ENCODE measurements at places on chromosomes 3 and 15. TPM values are rescaled to one million over a fixed set of nuclear protein-coding genes. Genes with fewer than 3 reads are reported as not detected.

GRCh38 chr3:169528289-169528688, 135.2 kb downstream of the MECOM start:
- DNase-seq = no peak

- DNase-seq = no peak
These were observed 160.5 kb downstream of the THSD4 start for GRCh38 chr15:71275566-71276335.

DNA sequence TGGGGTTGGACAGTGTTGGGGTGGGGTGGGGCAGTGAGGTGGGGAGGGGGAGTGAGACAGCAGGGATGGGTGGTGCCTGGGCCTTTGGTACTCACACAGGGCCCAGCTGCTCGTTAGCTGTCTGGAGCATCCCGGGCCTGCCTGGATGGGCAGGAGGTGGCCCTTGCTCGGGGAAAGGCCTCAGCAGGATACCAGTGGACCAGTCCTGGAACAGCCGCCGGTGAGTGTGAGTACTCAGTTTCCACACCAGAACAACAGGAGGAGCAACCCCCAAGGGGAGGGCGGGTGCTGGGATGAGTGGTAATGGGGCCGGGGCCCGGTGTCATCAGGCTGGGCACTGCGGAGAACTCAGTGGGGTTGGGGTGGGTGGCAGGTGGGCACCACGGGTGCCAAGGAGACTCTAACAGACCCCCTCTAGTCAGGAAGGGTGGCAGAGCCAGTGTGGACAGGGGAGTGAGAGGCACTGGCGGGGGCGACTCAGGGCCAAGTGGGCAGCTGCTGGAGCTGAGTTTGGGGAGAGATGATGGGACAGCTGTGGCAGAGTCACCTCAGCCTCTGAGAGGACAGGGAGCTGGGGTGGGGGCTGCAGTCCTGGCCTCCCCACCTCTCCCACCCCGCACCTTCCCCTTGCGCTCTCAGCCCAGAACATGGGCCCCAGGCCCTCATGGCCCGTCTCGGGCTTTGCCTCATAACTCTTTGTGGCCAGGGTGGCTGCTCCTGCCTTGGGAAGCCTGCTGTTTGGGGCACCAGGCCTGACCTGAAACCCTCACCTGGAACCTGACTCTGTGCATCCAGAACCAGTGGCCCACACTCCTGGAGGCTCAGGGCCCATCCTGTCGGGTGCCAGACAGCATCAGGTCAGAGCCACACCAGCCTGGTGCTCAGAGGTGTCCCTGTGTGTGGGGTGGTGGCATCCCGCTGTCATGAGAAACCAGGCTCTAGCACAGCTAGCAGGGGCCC, 52.1 kb upstream of the PRR23E start:
- DNase-seq = no peak

- peak; percentile 35 for DNase-seq
These were observed 75.0 kb downstream of the FEM1B start for GRCh38 chr15:68352401-68353062.

- no peak for DNase-seq
These were observed 150.8 kb downstream of the ATP10A start for GRCh38 chr15:25712192-25712960.

DNA sequence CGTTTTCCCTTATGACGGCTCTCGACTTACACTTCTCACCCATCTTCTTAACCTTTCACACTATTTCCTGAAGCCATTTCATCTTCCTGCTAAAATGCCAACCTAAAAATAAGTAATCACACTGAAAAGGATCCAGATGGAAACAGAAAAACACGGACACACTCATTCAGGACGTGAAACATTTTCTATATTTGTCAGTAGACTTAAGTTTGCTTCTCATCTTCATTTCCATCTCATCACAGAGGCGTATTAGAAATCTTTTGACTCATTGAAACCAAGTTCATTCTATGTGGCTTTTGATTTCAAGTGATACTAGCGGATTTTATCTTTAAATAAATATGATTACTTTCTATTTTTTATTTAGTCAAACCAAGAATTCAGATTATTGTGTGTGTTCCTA, 27.4 kb upstream of the DLG1 start:
- DNase-seq = no peak

DNA sequence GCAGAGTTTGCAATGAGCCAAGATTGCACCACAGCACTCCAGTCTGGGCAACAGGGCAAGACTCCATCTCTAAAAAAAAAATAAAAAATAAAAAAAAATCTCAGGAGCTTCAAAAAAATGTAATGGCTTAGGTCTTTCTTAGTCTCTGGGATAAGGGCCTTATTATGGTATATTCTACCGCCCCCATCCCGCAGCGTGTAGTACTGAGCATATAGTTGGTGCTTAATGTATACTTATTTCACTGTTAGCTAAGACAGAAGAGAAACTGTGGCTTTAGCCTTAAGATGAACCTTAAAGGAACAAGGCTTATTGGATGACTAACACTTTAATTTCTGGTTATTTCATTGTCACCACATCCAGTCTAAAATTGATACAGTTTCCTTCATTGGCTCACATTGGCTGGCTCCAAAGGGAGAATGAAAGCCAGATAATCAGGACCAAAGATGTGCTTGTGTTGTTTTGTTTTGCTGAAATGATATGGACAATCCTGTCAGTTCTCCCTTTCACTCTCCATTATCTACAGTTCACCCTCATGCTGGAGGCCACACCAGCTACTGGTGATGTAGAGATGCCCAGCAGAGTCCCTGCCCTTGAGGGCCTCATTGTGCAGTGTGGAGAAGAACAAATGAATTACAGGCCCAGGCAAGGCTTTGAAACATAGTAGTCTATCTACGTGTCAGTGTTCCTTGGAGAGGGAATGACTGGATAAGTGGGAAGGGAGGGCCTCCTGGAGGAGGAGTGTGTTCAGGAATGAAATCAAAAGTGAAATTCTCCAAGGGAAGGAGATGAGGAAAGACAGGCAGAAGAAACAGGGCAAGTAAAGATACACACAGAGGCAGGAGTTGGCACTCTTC, 17.4 kb upstream of the RAF1 start:
- DNase-seq = no peak

DNA sequence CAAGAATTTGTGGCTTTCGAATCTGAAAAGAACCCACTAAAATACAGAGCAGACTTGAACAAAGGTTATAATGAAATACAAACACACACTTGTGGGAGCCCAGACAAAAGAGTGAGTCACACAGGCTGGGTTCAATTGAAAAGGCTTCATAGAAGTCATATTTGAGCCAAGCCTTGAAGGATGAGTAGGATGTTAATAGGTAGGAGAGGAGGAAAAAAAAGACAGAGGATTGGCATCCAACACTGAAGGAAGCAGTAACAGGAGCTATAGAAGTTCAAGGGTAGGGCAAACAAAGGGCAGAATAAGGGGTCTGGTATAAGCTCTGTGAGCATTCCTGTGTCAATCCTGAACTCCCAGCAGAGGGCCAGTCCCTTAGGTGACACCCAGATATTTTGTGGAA, 325.4 kb downstream of the FOXP1 start:
- no peak for DNase-seq

- DNase-seq = no peak
These were observed 96.0 kb upstream of the PPP2R3A start for GRCh38 chr3:135869439-135870105.

HIGD2B gene
- 0.27 TPM for total RNA-seq

PPM1L gene
- 13.2 TPM for total RNA-seq

FOXL2NB gene
- 0.93 TPM for total RNA-seq

C15orf62 gene
- total RNA-seq = 0.10 TPM

STARD9 gene
- total RNA-seq = 5.0 TPM

DAPK2 gene
- 4.8 TPM for total RNA-seq

LTK gene
- total RNA-seq = 9.2 TPM

UPK1B gene
- total RNA-seq = not detected

Measured in HCT116 (cell line).